Testis (tissue), 5 donors: ENCODE measurements at places on chromosomes 2 and 18.
A peak's percentile ranks its signal among the peaks of the same experiment; 100 is the strongest.

DNA sequence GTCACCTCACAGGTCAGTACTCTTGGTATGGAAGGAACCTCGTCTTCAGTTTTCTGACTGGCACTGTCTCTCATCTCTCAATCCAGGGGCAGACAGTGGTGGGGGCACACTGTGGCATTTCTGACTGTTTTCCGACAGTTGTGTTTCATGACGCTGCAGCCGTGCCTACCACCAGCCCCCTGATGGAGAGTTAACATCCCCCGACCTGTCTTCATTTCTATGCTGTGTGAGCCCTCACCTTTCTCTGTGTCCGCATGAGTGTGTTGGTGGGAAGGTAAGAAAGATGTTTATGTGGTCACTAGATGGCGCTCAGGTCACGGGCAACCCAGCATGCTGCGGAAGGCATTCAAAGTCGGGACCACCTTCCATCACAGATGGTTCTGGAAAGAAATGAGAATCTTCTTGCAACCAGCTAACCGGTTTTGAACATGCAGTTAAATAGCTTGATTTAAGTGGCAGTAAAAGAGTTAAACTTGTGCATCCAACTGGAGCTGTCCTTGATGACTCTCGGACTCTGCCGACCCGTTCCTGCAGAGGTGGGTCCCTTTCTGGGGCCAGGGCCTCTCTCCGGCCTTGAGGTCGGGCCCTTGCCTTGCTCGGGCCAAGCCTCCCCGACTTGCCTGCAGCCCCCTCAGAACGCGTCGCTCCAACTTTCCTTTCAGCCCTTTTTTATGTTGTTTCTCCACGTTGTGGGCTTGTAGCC lies 92.4 kb downstream of the DYSF start:
- DNase-seq = peak; percentile 69

GRCh38 chr2:44955593-44956392 lies 14.3 kb downstream of the SIX3 start:
- peak; percentile 71 for DNase-seq

DNA sequence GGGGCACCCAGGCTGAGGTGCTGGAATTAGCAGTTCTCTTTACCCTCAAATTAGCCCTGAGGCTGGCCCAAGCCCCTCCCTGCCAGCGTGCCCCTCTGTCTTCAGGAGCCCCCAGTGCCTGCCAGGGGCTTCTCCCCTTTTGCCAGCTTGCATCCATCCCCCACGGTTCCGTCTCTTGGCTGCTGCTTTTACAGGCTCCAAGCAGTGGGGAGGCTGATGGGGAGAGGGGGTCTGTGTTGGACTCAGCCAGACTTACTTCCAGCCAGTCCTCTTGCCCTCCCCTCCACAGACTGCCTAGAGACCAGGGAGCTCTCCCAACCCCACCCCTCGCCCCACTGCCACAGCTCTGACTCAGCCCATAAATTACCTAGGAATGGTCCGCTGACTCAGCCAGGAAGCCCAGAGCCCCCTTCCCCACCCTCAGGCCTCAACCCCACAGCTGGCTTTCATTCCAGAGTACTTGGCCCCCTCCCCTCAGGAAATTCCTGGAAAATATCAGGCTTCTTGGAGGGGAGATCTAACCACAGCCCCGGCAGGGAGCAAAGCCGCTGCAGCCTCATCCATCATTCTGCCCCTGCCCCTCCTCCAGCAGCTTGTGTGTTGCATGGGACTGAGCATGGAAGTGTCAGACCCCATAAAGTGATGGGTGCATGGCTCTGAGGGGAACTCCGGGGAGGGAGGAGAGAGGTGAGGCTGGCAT lies 184.6 kb downstream of the ZFP36L2 start:
- no peak for DNase-seq

DNA sequence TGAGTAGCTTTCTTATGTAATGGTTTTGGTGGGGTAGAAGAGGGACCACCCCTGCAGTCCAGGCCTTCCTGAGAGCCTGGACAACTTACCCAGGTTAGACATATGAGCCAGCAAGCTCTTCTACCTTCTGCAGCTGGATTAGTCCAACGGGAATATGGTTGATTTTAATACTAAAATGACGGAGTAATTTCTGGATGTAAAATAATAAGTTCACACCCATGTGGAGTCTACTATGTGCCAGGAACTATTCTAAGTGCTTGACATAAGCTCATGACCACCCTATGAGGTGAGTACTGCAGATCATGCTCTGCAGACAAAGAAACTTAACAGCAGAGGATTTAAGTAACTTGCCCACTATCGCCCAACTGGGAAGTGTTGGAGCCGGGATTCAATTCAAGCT lies 45.5 kb downstream of the DPP4 start:
- no peak for DNase-seq

DNA sequence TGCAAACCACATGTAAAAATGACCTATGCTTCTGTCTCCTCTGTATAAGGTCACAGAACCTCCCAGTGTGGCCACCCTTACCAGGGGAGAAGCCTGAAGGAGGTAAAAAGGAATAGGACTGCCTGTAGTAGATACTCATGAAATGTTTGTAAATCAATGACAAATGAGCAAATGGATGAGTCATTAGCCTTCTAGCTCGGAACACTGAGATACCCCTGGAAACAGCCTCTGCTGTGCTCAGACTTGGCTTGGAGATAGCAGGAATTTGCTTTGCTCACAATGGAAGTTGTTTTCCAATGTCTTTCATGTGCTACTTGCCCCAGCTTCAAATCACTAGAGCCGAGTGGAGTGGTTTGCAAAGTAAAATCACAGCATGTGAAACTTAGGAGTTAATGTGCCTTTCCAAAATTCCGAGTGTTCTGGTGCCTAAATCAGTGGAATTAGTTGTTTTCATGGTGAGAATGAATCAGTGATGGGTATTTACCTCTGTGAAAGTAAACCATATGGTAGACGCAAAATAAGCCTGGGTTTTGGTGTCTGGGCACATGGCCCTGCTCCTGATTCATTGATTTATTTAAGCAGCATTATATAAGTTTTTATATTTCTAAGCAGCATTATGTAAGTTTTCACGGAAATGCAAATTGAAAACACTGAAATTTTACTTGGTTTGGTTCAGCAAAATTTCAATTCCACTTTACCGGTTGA lies 154.0 kb upstream of the MAP3K20 start:
- DNase-seq = no peak
